Brain microvascular endothelial cell (primary cell): ENCODE measurements at places on chromosomes 2 and 18.

GRCh38 chr18:30811580-30811979 is 231.0 kb downstream of the DSC3 start:
- DNase-seq, result no peak

DNA sequence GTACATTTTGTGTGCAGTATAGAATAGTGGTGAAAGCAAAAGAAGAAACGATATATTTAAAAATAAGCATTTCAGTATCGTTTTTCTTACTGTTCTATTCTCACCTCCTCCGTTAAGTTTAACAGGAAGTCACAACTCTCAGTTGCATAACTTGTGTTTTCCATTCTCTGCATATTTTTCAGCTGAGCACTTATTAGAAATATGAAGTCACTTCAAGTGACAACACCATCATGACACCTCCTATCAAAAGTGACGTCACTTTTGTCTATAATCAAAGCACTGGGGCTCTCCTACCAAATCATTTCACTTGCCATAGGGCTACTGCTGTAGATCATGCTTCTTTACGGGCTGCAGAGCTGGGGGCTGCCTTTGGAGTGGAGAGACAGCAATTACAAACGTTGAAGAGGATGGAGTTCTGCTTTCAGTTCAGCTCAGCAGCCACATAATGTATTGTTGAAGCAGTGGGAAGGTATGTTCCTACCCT is 36.3 kb downstream of the STAT4 start:
- DNase-seq, result peak; percentile 14

DNA sequence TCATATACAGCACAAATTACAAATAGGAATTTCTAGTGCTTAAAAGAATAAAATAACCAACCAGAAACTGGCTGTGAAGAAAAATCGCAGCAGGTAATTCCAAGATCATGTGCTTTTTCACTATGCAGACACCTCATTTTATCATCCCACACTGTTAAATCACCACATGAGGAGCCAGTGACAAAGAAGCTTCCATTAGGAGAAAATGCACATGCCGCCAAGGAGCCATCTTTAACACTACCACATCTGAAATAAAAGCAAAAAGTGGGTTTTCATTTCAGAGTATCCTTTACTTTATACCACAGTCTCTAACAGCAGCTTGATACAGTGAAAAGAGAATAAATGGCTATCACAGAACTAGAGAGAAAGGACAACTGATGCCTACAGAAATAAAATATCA is 6.8 kb downstream of the WDSUB1 start:
- DNase-seq, result no peak

- DNase-seq, result no peak
These were observed 125.5 kb upstream of the REV1 start for GRCh38 chr2:99615247-99615771.

DNA sequence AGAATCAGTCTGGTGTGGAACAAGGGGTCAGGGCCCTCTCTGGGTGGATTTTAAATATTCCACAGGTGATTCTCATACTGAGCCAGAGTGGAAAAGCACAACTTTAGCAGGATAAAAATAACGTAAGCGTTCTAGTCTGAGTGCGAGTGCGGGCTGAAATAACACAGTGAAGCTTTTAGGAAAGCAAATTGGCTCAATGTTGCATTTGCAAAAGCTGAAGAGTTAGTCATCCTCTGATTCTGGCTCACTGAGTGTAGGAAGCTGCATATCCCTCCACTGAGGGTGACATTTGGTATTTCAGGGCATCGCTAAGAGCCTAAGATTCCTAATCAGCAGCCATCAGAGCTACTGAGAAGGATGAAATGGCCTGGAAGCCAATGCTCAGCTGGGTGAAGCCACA is 134.7 kb downstream of the RIF1 start:
- no peak for DNase-seq

DNA sequence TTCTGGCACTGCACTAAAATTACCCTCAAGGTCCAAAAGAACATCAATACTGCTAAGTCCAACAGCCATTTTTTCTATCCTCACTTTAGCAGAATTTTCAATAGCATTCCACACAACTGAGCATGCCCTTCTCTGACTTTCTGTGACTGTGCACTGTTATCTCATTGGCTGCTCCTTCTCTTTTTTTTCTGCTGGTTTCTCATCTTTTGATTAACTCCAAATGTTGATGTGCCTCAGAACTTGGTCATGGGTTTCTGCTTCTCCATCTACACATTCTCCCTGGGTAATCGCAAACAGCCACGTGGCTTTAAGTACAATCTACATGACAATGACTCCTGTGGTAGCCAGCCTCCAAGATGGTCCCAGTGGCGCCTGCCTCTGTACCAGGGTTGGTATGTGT is 75.0 kb upstream of the CD226 start:
- DNase-seq, result no peak

GRCh38 chr2:108378851-108379250 is 1.1 kb downstream of the SULT1C4 start:
- DNase-seq, result no peak

DNA sequence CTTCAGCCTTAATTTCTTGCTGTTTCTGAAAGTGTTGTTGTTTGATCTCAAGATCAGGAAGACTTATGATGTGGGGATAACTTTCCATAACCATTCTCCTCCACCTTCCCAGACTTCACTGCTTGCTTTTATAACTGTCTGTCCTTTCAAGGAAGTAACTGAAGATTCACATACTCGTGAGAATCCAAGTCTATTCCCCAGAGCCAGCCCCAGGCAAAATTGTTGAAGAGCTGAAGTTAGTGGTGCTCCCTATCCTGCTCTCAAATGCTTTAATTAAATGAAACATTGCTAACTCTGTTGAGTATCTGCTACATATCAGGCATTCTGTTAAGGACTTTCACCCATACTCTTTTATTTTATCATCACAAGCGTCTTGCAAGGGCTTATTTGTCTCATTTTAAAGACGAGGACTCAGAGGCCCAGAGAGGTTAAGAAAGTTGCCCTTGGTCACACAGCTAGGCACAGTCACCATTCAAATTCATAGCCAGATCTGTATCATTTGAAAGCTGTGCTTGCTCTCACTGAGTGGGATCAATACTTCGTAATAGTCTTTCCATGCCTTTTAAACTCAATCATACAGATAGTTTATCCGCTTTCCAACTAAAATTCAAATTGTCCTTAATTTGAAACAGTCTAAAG is 189.8 kb upstream of the TCF4 start:
- no peak for DNase-seq
